ENCODE measurements at places on chromosomes 3 and 15.

- DNase-seq: no peak
These were observed 115.7 kb upstream of the TJP1 start for GRCh38 chr15:29937956-29938355.

GRCh38 chr3:181134873-181135272, 145.3 kb upstream of the DNAJC19 start:
- no peak for DNase-seq

- DNase-seq: no peak
These were observed 50.3 kb downstream of the ABTB1 start for GRCh38 chr3:127723011-127723567.

- no peak for DNase-seq
These were observed 93.4 kb downstream of the FNDC3B start for GRCh38 chr3:172132721-172133311.

DNA sequence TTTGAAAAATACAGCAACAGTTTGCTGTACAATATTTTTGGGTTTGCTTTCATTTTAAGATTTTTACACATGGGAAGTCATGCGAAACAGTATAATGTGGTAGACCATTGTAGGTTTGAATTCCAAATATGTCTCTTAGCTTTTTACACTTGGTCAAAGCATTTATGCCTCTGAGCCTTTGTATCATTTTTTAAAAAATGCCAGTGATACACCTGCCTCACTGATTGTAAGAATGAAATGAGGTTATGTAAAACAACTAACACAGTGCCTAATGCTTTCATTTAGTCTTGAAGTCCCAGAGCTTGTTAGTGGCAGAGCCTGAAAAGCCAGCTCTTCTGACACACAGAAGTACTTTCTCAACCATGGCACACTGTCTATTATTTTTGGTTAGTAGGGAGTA, 202.0 kb downstream of the UBE2E2 start:
- no peak for DNase-seq
